H1 (cell line): ENCODE measurements at places on chromosomes 16 and 17. TPM values are rescaled to one million over a fixed set of nuclear protein-coding genes. Genes with fewer than 3 reads are reported as not detected.

DNA sequence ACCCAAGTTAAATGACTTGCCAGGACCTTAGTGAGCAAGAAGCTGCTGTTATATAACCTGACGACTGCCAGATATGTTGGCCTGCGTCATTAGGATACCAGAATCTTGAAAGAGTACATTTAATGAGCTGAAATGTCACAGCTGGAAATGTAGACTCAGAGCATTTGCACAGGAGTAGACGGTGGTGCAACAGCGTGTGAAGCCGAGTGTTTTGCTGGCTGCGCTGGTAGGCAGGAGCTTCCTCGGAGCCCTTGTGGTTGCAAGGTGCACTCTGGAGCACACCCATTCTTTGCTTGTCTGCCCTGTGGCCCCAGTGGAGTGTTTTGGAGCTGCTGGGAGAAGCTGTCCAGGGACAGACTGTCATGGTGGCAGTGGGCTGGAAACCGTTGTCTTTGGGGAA, 79.3 kb downstream of the BANP start:
- H3K27me3 ChIP-seq = no peaks in the 10 kb centered on the region
- H3K27ac ChIP-seq = no peak overlapping the region

DNA sequence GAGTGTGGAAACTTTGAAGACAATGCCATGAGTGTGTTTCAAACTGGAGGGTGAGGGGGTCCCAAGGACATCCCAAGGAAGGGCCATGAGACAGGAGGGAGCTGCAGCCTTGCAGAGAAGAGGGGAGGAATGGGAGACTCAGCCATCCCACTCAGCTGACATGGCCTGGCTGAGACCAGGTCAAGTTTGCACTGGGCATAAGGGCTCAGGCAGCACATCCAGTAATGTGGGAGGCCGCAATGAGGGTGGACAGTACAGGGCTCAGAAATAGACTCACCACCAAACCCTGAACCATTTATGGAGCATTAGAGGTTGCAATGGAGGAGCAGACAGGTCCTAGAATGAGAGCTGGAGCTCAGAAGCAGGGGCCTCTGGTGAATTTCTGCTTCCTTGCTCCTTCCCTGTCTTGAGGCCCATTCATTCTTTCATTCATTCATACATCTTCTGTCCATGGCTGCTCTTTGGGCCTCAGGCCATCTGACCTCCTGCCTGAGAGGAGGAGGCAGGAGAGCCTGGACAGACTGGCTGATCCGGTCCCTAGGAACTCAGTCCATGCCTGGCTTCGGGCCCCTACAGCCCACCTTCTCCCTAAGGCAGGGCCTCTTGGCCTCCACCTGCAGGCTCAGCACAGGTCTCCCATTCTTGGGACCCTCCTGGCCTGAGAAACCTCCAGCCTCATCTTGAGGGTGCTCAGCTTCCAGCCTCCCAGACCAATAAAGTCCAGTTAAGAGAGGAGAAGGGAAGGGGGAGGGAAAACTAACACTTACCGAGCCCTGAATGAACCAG, 70.5 kb upstream of the CDH5 start:
- no peak overlapping the region for H3K4me3 ChIP-seq
- no peaks in the 10 kb centered on the region for H3K36me3 ChIP-seq
- H3K27me3 ChIP-seq = no peaks in the 10 kb centered on the region
- no peak for DNase-seq
- no peaks in the 10 kb centered on the region for H3K4me1 ChIP-seq

DNA sequence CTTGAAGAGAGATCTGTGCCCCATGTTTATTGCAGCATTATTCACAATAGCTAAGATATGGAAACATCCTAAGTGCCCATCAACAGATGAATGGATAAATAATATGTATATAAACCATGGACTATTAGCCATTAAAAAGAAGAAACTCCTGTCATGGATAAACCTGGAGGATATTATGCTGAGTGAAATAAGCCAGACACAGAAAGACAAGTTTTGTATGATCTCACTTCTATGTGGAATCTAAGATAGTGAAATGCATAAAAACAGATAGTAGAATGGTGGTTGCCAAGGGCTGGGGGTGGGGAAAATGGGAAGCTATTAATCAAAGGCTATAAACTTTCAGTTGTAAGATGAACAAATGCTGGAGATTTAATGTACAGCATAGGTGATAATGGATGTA, 19.9 kb upstream of the HEATR6 start:
- H3K4me3 ChIP-seq = no peak overlapping the region
- no peak overlapping the region for H3K27ac ChIP-seq
- no peaks in the 10 kb centered on the region for H3K36me3 ChIP-seq
- no peaks in the 10 kb centered on the region for H3K4me1 ChIP-seq

DNA sequence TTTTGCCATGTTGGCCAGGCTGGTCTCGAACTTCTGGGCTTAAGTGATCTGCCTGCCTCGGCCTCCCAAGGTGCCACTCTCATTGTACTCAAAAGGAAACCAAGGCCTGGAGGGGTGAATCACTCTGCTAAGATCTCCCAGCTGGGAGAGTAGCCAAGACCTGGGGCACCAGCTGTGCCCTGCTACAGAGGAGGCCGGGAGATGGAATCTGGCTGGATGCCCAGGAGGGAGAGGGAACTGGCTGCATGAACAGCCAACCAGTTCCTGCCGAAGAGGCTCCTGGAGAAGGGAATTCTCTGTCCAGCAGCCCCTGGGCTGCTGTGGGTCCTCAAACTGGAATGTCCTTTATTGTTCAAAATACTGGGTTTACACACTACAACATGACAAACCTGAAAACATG, 238.7 kb upstream of the CIBAR2 start:
- H3K27ac ChIP-seq = no peak overlapping the region
- no peaks in the 10 kb centered on the region for H3K4me1 ChIP-seq
- no peak overlapping the region for H3K4me3 ChIP-seq

The C16orf92 gene
- not detected in 2 replicates for total RNA-seq

The ICAM2 gene
- 0.45 TPM in 1 of 2 replicates, not detected in the other for total RNA-seq
